Common myeloid progenitor, CD34-positive (primary cell): ENCODE measurements at places on chromosomes 6 and 20.

DNA sequence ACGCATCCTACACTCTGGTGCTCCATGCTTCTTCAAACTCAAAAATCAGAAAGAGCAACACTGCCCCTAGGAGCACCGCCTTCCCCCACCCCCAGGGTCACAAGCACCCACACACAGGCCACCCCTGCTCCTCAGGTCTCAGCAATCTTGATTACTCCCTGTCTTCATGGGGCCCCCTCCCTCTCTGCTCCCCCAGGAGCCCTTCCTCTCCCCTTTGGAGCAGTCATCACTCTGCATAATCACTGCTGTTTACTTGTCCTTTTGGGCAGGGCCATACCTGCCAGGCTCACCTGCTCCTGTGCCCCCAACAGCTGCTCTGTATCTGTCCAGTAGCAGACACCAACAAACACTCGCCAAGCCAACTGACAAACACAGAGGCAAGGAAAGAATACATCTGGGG is 7.6 kb upstream of the SYNDIG1 start:
- no peak for DNase-seq
- peaks cover 9% of the 10 kb centered on the region for H3K27me3 ChIP-seq
- no peak overlapping the region for H3K4me3 ChIP-seq
- no peaks in the 10 kb centered on the region for H3K4me1 ChIP-seq

DNA sequence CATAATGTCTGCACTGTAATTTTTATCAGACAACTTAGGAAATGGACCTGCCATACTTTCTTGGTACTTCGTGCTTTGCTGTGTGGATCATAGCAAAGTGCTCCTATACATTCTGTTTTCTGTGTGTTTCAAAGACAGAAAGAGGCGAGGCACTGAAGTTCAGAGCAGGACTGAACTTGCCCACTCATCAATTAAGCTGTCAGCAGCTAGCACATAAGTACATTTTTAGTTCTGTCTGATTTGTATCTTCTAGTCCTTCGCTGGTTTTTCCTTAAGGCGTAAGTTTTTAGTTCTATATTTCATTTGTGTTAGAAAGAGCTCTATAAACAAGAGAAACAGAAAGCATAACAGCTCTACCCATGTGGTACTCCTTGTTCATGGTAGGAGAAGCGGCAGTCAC is 42.1 kb downstream of the MAP3K4 start:
- no peak overlapping the region for H3K4me3 ChIP-seq
- H3K27me3 ChIP-seq, result no peaks in the 10 kb centered on the region
- no peak for DNase-seq
- H3K4me1 ChIP-seq, result peaks cover 14% of the 10 kb centered on the region
- peaks cover 5% of the 10 kb centered on the region for H3K36me3 ChIP-seq
- no peak overlapping the region for H3K27ac ChIP-seq

DNA sequence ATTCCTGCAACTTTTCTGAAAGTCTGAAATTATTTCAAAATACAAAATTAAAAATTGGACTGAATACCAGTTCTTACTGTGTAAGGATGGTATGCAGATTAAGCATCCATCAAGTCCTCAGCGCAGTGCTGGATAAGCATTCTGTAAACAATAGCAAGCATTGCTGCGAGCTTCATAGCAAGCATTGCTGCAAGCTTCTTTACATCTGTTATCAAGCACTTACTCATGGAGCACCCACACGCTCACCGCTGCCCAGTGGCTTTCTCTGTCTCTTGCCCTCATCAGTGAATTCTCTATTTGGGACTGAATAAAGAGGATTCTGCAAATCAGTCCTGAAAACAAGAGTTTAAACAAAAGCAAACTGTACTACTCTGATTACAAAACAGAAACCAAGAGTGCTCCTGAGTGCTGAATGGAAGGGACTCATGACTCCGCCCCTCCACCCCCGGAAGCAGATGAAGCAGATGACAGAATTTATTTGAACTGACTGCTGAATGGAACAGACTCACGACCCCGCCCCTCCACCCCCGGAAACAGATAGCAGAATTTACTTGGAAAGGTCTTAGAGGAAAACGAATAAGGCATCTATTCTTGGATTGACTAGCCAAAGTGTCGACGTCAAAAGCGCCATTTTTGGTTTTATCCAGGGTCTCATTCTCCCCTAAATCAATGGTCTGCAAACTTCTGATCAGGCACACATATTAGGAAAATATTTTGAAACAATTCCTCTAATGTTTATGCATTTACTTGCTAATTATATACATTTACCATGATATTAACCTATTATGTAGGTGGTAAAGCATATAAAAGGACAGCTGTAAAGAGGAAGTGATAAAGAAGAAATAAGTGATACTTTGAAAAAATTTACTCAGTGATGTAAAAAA is 22.1 kb upstream of the EYA2 start:
- H3K36me3 ChIP-seq, result no peaks in the 10 kb centered on the region
- H3K4me1 ChIP-seq, result no peaks in the 10 kb centered on the region
- no peak overlapping the region for H3K27ac ChIP-seq
- no peak overlapping the region for H3K4me3 ChIP-seq

DNA sequence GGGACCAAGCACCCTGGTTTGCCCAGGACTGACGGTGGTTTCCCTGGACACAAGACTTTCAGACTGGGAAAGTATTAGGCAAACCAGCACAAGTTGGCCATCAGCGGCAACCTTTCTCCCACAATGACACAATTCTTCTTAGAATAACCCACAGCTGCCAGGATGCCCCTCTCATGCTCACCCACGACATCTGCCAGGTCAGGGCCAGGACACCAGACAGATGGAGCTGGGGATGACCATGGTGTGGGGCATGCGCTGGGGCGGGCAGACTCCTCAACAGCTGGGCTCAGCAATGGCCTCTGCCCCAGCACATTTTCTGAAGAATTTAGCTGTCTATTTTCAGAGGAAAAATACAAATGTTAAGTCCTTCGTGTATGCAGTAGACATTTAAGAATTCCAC is 226.4 kb downstream of the FNDC1 start:
- H3K27me3 ChIP-seq, result no peaks in the 10 kb centered on the region
- no peak for DNase-seq
- no peaks in the 10 kb centered on the region for H3K4me1 ChIP-seq
- no peak overlapping the region for H3K27ac ChIP-seq
- H3K36me3 ChIP-seq, result no peaks in the 10 kb centered on the region

- H3K4me1 ChIP-seq, result no peaks in the 10 kb centered on the region
- no peaks in the 10 kb centered on the region for H3K36me3 ChIP-seq
- no peaks in the 10 kb centered on the region for H3K27me3 ChIP-seq
- H3K27ac ChIP-seq, result no peak overlapping the region
These were observed 45.9 kb downstream of the SASH1 start for GRCh38 chr6:148388521-148388920.

DNA sequence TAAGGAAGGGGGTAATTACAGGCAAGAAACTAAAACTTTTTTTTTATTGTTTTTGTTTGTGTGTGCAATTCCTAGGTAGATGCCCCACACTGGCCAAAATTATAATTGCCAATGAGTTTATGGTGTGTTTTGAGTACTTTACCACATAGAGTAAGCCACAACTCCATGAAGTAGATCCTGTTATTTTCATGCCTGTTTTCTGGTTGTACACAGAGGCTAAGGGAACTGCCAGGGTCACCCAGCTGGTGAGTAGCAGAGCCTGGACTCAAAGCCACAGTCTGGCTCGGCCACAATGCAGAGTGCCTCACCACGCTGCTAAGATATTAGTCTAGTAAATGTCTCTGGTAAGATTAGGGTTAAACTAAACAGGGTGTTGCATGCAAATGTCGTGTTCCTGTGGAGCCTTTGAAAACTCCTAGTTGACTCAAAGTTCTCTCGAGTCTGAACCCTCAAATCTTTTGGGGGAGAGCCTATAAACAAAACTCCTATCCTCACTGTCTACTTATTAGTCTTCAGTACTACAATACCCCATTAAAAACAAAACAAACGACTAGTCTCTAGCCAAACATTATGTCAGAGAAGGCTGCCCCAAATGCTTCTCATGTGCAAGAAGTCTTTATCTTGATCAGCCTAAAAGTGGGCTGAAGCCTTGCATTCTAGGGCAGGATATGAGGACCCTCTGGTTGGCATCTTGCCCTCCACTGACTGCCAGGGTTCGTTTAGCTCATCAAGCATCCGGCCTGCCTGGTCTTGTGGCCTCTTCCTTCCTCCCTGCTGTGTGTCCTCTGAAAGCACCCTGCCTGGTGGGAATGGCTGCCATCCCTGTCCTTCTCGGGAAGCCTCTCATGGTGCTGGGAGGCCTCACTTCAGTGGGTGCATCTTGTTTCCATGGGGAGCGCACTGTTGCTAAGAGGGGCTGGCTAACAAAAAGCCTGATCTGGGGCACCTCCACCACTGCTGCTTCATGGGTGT is 4.2 kb downstream of the DUSP22 start:
- DNase-seq, result no peak
- H3K4me3 ChIP-seq, result peak overlapping the region; percentile 55
- peaks cover 68% of the 10 kb centered on the region for H3K4me1 ChIP-seq
- H3K27me3 ChIP-seq, result no peaks in the 10 kb centered on the region
- no peaks in the 10 kb centered on the region for H3K36me3 ChIP-seq

DNA sequence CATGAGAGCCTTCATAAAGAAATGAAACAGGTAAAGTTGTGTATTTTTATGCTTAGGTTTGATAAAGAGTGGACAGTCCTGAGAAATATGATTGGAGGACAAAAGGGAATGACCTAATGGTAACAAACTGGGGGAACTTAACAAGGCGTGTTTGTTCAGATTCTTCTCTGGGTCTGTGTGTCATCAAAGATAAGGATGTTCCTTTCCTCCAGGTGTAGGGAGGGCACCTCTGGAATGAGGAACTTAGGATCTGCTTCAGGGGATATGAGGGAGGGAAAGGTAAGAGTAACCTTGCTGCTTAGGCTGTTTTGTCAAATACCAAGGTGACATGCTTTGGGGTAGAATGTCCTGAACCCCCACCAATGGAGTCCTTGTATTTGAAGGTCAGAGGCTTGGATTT is 291.9 kb downstream of the KCNQ5 start:
- no peak overlapping the region for H3K27ac ChIP-seq
- peaks cover 28% of the 10 kb centered on the region for H3K4me1 ChIP-seq
- no peaks in the 10 kb centered on the region for H3K36me3 ChIP-seq
